ENCODE measurements at places on chromosomes 5 and 9. TPM values are rescaled to one million over a fixed set of nuclear protein-coding genes. Genes with fewer than 3 reads are reported as not detected.
A peak's percentile ranks its signal among the peaks of the same experiment; 100 is the strongest.

- no peak for DNase-seq
Measured at GRCh38 chr5:179457612-179458011, 92.7 kb upstream of the RUFY1 start.

DNA sequence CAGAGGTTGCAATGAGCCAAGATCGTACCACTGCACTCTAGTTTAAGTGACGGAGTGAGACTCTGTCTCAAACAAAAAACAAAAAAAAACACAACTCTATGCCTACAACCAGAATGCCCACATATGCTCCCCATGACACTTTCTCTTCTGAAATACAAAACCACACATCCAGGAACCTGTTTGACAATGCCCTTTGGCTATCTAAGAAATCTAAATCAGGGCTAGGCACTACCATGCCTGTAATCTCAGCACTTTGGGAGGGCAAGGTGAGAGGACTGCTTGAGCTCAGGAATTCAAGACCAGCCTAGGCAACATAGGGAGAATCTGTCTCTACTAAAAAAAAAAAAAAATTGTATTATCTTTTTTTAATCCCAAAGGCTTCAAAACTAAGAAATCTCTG lies 10.6 kb downstream of the AFF4 start:
- DNase-seq: no peak

DNA sequence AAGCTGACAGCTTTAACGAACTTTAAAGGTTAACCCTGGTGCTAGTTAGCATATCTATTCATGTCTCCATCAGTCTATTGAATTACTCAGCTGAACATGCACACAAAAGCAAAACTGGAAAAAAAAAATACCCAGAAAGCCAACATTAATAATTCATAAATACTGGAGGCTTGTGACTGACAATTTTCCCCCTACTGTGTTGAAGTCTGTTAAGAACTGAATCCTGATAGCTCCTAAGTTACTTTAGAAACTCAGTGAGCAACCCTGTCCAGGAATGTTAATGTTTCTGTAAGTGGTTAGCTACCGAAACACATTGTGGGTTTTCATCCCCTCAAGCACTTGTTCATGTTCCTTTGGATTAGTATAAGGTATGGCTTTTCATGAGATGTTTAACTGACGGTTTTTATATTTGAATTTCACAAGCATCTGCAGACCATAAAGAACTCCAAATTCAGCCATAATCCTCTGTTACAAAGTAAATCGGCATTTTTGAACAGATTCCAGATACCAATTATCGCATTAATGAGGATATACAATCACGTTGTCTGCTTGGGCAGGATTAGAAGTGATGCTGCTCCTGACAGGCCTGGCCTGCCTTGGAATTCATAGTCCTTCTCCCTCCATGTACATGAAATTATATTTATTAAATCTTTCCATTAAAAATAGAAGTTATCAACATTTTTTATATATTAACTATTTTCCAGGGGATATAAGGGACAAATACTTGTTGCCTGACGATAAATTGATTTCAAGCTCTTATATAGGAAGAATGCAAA lies 331.2 kb downstream of the TLE4 start:
- DNase-seq: no peak

DNA sequence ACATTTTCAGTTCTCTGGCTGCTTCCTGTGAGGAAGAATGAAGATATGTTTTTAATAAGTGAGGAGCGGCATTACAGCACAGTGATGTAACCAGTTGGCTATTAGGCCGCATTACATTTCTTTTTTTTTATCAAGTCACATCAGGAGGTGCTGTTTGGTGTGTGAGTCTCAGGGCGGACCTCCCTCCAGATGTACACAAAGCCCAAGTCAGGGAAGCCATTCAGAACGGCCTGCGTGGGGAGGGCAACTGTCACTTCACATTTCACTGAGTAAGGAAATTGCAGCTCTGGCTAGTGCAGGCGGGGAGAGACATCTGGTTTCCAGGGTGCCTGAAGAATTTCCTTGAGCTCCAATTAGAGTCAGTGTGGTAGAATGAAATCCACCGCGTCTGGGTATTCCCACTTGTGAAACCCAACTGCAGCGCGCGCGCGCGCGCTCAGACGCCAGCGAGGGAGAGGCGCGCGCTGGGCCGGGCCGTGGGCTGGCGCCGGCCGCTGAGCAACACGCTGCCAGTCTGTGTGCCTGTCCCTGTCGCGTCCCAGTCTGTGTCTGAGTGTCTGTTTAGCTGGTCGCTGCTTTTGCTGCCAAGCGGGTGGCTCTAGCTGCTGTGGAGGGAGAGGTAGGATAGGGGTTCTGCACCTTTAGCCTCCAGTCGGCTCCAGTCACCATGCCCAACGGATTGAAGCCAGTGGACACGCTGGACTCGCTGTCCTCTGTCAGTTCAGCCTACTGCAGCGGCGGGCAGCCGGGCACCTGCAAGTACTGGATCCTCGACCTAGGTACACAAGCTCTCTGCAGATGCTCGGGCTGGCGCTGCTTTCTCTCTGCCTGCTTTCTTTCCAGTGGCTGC lies 140.8 kb upstream of the OTULINL start:
- peak; percentile 94 for DNase-seq

DNA sequence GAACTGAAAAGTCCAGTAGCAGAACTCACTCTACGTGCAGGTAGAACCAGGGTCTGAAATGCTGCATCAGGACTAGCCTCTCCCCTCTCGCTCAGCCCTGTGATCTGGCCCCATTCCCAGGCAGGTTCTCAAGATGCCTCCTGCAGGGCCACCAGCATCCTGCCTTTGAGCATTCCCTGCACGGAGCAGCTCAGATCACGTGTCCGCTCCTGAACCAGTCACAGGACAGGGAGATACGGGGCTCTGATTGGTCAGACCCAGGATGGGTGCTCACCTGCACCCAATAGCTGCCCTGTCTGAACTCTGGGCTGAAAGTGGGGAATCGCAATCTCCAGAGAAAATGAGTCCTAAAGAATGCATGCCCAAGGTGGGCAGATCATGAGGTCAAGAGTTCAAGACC lies 50.8 kb downstream of the NEURL1B start:
- DNase-seq: no peak

DNA sequence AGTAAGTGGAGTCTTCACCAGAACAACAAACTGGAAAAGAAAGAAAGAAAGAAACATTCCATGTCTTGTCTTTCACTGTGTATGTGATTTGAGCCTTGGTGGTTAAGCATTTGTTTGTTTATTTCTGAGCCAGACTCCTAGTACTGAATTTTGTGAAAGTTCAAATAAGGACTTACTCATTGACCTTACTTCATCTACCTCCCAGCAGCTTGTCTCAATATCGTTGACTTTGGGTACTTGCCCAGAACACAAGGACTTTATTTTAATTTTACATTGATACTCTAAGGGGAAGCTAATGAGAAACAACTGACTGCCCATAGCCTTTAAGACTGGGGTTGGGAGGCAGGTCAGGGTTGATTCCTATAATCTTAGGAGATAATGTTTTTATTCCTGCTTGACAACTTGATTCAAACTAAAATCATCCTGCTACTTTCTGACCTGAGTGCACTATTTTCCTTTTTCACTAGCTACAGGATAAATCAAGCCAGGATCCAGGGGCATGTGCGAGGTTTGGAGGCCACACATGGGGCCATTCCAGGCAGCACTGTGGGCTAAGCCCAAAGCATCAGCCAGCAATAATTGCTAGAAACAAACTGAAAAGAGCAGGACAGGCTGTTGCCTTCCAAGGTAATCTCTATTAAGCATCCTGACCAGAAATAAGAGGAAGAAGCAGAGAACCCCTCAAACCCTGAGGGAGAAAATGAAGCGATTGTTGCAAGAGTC lies 138.9 kb upstream of the RUSC2 start:
- no peak for DNase-seq

DNA sequence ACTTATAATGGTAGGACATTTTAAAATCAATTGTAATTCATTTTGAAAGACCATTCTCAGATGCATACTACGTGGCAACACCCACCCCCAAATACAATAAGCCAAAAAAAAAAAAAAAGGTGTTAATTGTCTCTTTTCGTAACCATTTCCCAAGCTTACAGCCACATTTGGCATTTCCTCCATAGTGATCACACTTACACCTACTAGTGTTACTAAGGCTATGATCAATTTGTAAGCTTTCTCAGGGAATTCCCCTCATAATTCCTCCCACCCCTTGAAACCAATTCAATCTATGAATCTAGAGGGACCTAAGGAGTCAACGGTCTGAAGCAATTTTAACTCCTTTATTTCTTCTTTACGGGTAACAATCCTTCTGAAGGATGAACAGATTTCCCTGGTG lies 40.1 kb downstream of the NR2F1 start:
- DNase-seq: no peak

DNA sequence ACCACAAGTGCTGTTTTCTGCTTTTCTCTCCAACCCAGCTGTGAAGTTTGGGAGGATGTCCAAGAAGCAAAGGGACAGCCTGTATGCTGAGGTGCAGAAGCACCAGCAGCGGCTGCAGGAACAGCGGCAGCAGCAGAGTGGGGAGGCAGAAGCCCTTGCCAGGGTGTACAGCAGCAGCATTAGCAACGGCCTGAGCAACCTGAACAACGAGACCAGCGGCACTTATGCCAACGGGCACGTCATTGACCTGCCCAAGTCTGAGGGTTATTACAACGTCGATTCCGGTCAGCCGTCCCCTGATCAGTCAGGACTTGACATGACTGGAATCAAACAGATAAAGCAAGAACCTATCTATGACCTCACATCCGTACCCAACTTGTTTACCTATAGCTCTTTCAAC lies 145.2 kb downstream of the RORB start:
- DNase-seq: no peak

Gene ARSI
- total RNA-seq: 0.57 TPM

Gene DNLZ
- total RNA-seq: 22.1 TPM

Gene ADAMTS12
- total RNA-seq: 2.0 TPM

All from kidney (tissue), 22 donors.